Inflammatory macrophage (primary cell): ENCODE measurements at places on chromosomes 5 and 9.

DNA sequence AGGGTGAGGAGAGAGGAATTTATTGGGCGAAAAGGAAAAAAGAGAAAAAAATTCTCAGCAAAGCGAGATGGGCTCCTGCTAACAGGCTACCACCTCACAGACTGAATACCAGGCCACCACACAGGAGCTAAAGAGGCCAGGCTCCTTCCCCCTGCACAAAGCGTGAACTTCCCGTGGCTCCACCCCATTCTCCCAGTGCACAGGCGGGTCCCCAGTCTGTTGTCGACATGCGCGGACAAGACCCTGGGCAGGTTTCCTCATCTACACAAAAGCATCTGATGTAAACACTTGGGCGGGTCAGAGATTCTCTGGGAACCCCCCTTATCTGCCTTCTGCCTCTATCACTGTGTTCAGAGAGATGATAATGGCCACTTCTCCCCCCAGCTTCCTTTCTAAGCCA is 34.2 kb downstream of the IL31RA start:
- no peak for DNase-seq

DNA sequence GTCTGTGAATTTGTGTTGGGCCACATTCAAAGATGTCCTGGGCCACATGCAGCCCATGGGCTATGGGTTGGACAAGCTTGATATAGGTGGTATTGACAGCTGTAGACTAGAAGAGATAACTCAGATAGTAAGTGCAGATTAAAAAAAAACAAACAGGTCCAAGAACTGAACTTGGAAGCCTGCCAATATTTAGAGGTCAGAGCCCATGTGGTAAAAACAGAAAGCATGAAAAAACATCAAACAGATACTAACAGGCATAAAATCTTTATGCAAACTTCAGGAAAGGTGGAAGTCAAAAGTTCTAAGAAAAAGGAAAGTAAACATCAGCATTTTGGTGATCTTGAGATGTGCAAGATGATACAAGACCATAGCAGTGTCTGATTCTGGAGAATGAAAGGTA is 155.1 kb upstream of the NR4A3 start:
- no peak for DNase-seq

GRCh38 chr5:84622461-84622860 is 237.8 kb upstream of the EDIL3 start:
- DNase-seq: no peak

DNA sequence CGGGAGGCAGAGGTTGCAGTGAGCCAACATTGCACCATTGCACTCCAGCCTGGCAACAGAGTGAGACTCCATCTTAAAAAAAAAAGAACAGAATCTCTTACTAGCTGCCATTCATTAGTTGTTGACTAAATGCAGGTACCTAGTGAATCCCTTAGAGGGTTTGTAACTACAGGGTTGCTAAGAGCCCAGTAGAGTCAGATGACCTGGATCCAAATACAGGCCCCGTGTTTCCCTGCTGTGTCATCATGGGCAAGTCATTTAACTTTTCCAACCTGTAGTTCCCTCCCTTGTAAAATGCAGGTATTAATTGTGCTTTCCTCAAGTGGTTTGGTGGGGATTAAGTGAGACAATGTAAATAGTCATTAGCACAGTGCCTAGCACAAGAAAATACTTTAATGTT is 32.8 kb downstream of the PLAC8L1 start:
- no peak for DNase-seq

GRCh38 chr9:127424676-127424999 is 456 bp downstream of the ZNF79 start:
- DNase-seq: no peak

GRCh38 chr5:11411621-11412020 is 492.6 kb downstream of the CTNND2 start:
- DNase-seq: no peak

DNA sequence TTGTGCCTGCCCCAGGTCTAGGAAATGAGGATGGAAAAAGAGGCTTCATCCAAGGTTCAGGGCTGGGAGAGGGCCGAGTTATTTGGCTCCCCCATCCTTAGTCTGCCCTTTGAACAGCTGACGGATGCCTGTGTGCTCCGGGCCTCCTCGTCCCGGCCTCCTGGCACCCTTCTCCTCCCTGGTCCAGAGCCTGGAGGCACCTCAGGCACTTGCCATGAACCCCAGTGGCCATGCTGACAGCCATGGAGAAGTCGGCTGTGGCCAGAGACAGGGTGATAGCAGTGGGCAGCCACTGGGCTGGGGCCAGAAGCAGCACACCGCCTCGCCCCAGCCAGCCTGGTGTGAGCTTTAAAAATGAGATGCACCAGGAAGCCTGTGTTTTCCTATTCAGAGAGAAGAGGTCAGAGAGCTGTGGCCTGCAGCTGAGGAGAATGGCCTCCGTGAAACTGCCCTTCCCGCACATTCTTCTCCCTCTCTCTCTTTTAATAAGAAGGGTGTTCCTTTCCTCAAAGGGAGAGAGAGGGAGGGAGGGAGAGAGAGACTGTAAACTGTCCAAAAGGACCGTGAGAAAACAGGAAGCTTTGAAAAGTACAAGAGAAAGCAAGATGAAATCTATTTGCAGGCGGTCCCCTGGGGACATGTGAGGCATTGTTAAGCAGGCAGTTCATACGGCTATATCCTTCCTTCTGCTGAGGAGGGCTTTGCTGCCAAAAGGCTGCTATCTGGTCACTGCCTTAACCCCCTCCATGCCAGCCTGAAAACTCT is 55.3 kb downstream of the ZNF366 start:
- DNase-seq: no peak

- no peak for DNase-seq
Observed at GRCh38 chr5:53503562-53504218, 23.3 kb downstream of the FST start.

- DNase-seq: no peak
Observed at GRCh38 chr5:44613936-44614335, 194.8 kb upstream of the MRPS30 start.

DNA sequence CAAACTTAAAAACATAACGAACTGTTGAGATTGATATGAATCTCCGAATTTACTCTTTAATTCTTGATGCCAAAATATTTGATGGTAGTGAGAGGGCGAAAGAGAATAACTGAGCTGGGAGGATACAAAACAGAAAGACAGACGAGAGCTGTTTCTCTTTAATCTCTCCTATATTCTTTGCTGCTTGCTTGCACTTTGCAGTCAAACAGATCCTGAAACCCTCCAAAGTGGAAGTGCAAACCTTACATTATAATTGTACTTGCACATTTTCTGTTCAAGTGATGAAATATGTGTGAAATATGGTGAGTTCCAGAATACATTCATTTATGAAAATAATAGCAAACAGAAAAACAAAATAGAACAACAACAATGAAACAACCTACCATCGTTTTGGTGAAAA is 63.8 kb downstream of the PAM start:
- peak; percentile 5 for DNase-seq

DNA sequence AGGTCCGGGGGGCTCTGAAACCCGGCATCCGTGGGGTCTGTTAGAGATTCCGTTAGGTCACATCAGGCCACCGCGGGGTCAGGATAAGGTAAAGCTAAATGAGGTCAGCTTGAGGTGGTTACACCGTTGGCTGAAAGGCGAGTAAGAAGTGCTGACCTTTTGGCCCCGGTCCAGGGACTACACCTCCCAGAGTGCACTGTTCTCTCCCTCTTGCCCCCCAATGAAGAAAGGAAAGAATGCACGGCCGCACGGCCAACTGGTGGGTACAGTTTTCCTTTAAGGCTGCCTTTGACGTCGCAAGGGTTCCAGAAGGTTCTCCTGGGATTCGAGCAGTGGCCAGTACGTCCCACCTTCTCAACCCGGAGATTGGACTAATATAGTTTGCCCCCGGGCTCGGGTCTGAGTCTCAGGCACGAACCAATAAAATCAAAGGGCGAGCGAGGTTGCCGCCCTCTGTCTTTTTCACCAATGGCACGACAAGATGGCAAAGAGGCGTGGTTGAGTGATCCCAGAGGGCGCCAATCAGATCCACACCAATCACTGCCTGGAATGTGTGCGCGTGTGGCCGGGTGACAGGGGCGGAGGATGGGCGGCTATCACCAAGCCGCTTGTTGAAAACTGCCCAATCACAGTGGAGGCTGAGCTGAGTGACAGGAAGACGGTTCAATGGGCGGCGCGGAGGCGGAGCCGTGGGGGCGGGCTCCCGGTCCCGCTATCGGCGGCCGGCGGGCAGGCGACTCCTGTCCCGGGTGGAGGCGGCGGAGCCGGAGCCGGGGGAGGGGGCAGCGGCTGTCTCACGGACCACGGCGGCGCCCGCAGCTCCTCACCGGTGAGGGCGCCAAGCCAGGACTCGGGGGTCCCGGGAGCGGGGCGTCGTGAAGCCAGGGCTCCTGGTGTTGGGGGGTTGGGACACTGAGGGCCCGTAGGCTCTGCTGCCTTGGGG is at the start of gene DNAJB5:
DNAJB5 (plus strand) TSS at position 743 of the 943 bp plus-strand sequence. CDS start 886 bp downstream, outside the sequence.
- peak; percentile 99 for DNase-seq

GRCh38 chr9:133578524-133579441 is 30.4 kb downstream of the FAM163B start:
- no peak for DNase-seq

DNA sequence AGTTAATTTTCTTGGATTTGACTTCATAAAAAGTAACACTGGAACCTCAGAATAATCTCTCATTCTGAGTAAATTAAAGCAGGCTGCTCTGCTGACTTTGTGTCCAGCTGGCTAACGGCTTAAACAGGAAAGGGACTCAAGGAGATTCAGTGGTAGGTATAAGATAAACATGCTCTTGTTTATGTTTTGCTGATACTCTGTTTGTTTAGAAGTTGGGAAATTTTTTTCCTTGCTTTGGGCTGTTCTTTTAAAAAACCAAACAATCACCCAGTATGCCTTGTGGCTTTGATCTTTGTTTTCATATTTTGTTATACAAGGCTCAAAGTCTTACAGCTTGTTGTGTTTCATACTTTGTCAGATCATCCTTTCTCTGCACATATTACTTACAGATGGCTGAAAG is 237.6 kb upstream of the RIOK2 start:
- no peak for DNase-seq

DNA sequence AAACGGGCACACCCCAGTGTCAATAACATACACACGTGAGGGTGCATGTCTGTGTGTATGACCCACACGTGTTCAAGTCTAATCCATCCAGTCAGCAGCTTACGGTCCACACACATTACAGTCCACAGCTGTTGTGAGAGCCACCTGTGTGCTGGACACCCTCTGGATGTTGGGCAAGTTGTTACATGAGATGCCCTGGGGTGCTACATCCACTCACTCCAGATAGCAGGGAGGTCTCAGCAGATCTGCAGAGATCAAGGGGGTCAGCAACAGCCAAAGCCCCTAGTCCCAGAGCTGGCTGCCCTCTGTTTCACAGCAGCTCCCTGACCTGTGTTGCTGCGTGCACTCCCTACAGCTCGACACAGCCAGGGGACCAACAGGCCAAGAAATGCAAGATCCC is 4.3 kb upstream of the AIF1L start:
- DNase-seq: no peak

DNA sequence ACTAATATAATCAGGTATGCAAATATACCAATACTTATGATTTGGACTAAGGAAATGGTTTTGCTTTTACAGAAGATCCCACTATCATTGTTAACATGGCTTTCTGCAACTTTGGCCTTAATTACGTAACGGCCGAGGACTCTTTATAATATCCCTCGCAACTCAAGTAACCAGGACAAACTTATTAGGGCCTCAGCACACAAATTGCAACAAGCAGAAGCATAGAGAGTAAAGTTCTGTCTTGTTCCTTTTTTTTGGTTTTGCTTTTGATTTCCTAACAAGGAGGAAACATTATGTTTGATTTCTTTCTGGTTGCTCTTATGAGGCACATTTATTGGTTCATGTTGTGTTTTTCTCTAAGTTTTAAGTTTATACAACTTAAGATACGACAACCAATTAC is 60.4 kb downstream of the RORB start:
- DNase-seq: peak; percentile 56

- DNase-seq: no peak
Observed at GRCh38 chr5:126122942-126123341, 300.3 kb upstream of the GRAMD2B start.

- peak; percentile 82 for DNase-seq
Observed at GRCh38 chr9:134366223-134367031, 40.2 kb downstream of the RXRA start.

DNA sequence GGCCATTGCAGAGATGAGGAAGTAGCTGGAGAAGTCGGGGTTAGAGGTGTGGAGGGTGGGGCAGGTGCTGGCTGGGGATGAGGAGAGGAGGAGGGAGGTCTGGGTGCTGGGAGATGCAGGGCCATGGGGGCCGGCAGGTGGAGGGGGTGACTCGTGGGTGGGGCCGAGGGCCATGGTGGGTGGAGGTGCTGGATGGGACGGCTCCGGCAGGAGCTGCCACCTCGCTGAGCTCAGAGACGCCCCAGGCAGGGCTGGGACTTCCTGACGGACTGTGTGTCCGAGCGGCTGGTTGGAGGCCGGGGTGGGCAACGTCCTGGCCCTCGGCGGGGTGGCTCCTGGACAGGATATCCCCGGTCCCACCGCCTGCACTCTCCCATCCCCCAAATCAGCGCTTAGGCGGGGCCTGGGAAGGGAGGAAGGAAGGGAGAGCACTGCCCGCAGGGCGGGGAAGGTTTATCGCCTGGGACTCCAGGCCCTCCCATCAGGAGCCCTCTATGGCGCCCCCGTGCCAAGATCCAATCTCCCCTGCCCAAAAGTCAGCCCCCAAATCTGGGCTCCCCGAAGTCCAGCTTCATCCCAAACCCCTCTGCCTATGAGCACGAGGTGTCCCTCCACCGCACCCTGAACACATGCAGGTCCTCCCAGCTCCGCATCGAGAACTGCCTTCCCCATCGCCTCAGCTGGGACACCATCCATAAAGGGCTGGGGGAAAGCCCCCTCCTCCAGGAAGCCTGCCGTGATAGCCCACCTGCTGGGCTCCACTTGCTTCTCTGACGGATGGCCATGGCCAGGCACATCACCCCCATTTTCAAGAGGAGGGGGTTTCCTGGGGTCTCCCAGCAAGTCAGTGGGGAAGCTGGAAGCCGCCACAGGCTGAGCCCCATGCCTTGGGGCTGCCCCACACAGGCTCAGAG is 58.3 kb upstream of the NOTCH1 start:
- DNase-seq: no peak

DNA sequence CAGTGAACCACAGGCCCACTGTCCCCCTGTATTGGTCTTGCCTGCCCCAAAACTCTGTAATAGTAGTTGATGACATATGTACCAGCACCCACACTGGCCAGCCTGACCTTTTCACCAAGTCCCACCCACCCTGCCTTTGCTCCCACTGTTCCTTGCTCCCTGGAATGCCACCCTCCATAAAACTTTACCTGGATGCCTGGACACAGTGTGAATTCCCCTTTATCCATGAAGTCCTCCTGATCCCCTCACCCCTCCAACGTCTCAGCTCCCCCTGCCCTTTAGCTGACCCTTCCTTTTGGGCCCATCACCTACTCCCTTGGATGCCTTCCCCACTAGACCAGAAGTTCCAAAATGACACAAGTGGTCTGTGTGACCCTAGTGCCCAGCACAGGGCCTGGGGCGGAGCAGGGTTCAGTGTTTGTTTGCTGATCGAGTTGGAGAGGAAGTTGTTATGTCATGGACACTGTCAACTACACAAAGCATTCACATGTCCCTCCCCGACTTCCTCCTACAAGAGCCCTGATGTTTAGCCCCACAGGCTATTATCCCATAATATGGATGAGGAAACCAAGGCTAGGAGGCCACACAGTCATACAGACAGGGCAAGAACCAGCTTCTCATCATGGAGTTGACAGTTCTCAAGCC is 16.1 kb downstream of the AMBP start:
- peak; percentile 69 for DNase-seq

GRCh38 chr5:32432633-32433032 is 11.9 kb downstream of the ZFR start:
- DNase-seq: no peak

GRCh38 chr5:2981035-2981434 is 229.6 kb upstream of the IRX2 start:
- no peak for DNase-seq
